Inflammatory macrophage (primary cell): ENCODE measurements at places on chromosomes 2 and 18.

GRCh38 chr18:76502551-76502950 is 7.5 kb upstream of the ZNF516 start:
- peak; percentile 82 for DNase-seq

GRCh38 chr2:55049821-55050099 is 491 bp downstream of the RTN4 start:
- no peak for DNase-seq

DNA sequence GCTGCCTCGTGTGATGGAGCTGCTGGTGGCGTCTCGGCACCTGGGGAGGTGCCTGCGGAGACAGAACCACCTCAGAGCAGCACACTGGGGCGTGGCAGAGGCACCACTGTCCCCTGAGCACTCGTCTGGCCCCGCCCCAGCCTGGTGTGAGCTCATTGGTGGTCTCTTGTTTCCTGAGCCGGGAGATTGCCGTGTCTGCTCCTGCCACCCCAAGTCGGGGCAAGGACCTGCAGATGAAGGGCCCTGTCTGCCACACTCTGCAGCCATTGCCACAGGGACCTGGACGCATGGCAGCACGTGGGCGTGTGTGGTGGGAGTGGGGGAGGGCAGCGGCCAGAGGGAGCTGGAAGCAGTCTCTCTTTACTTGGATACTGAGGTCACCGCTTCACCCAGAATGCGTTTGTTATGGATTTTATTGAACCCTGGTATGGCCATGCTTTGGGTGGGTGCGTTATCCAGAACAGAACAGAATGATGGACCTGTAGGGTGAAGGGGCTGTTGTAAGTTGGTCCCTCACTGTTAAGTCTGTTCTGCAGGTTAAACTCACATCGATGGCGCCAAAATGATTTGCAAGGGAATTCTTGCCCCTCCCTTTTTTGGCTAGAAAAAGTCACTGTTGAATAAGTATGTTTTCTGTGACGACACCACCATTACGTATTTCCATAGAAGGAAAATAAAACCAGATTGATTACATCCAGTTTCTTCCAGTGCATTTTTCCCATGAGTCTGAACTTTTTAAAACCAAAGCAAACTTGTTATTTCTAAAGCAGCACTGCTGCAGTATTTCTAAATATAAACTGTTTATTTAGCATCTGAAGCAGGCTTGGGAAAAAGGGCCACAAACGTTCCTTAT is 92.0 kb downstream of the USP40 start:
- no peak for DNase-seq

- DNase-seq: no peak
Observed at GRCh38 chr18:28175930-28176697, 816 bp downstream of the CDH2 start.

- DNase-seq: peak; percentile 50
Observed at GRCh38 chr2:63692002-63692606, 103.3 kb downstream of the MDH1 start.

DNA sequence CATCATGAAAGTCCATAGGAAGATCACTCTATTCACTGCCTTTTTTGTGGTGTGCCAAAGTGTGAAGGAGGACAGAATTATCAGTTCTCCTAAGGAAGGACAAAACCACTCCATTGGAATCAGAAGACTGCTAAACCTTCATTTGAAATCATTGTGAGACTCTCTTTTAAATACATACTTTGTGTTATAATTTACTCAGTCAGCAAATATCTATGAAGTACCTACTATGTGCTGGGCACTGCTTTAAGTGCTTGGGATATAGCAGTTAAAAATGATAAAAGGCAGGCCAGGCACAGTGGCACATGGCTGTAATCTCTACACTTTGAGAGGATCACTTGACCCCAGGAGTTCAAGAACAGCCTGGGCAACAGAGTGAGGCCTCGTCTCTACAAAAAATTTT is 692.3 kb downstream of the DSC3 start:
- DNase-seq: no peak

DNA sequence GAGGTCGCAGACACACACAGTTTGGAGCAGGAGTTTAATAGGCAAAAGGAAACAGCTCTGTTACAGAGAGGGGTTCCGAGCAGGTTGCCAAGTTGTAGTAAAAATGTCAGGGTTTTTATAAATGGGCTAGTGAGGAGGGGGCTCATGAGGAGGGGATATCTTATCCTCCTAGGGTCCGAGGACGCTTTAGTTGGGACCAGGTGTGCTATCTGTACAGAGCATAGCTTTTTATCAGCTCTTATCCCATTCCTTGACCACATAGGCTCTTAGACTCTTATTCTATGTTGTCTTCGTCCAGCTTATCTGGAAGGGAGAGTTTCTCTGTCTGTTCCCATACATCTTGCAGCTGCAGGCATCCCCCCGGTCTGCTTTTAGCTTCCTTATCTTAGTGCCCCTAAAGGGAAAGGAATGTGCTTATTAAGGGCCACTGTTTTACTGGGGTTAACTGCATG is 44.7 kb downstream of the PDK1 start:
- DNase-seq: no peak

- DNase-seq: no peak
Observed at GRCh38 chr2:48343154-48343553, 186.8 kb upstream of the STON1 start.

DNA sequence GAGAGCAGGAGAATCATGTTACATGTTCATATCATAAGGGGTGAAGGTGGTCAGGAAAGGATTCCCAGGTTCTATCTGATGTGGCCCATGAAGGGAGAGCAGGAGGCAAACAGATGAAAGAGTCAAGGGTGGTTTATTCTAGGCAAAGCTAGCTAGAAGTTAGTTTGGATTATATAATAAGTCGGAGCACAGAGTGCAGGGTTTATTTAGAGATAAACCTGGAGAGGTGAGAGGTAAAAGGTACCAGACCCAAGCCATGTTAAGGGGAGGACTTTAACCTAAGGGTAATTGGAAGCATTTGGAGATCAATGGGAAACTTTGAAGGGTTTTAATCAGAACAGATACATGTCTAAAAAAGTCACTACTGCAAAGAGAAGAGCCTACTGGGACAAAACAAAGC is 69.2 kb upstream of the LRATD1 start:
- DNase-seq: no peak

- no peak for DNase-seq
Observed at GRCh38 chr2:114812261-114812660, 369.8 kb downstream of the DPP10 start.

GRCh38 chr2:118942031-118942430 is at the start of gene MARCO:
Gene MARCO, plus strand, starts transcription at chr2:118942194. Its CDS starts 107 bp downstream, at chr2:118942301.
- DNase-seq: peak; percentile 27

DNA sequence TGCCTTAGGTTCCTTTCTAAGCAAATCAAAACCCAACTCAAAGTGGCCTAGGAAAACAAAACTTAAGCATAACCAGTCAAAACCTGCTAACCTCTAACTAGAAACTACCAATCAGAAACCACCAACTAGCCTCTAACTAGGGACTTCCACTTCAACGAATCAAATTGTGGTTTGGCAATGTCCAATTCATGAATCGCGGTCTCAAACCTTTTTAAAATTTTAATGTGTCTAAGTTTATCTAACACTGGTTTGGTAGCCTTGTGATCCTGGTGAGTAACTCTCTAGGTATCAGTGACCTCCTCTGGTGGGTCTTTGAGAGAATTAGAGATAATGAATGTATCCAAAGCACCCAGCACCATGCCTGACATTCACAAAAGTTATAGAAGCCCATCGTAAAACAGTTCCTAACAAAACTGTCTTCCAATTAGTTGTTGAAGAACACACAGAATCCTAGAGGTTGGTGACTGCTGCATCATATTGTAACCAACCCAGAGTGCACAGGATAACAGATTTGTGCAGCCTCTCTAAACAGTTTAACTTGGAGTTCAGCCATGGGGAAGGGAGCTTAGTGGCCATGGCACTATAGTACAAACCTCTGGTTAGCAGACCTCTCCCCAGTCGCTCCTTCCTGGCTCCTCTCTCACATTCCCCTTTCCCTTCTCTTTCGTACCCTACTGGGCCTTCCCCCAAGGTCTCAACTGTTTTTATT is 45.2 kb upstream of the B3GNT2 start:
- no peak for DNase-seq

- no peak for DNase-seq
Observed at GRCh38 chr18:48011926-48012465, 81.5 kb upstream of the SMAD2 start.

DNA sequence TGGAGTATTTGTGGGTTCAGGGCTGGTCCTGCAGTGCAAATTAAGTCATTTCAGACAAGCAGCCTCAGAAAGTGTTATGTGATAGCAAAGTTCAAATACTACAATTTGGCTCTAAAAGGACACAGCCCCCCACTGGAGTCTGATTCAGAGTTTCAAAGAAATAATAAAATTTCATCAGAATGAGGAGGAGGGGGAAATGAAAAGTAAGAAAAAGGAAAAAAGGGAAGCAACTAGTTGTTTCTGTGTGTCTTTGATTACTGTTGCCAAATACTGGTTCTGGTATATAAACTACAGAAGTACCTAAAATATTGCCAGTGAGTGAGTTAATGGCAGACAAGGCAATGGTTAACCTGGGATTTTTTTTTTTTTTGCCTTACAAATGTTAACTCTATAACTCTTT is 773.9 kb downstream of the BCL11A start:
- no peak for DNase-seq

GRCh38 chr2:86139981-86140380 is 33.9 kb downstream of the PTCD3 start:
- DNase-seq: no peak
